ENCODE measurements at places on chromosomes 4 and X.

DNA sequence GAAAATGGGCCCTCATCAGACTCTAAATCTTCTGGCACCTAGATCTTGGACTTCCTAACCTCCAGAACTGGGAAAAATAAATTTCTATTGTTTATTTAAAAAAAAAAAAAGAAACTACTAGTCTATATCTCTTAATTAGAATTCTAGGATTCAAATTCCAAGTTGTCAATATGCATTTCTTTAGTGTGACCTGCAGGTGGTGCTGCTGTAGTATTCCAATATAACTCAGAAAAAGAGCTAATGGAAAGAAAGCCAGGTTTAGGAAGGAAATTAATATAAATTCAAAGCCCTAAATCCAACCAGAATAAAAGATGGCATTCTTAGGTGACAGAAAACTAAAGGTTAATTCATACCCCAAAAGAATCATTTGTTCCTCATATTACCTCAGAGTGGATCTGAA lies 80.0 kb upstream of the NALF2 start:
- DNase-seq: no peak

DNA sequence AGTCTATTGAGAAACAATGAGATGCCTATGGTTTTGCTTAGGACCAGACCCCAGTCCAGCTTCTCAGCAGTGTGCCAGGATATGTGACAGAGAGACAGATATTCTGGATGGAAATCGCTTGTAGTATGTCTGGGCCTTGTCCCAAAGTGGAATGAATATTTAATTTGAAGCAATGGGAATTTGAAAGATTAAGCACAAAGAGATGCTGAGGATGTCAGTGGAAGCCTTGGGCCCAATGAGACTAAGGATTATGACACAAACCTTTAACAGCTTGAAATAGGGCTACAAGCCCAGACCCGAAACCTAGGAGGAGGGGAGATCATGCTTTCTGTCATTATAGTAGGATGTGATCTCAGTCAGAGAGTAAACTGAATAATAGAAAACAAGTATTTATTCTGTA lies 459.2 kb downstream of the FAT4 start:
- no peak for DNase-seq

- peak; percentile 4 for DNase-seq
These were observed at the start of gene FSTL5 for GRCh38 chr4:162163892-162164759. FSTL5 (minus strand) TSS chr4:162164000; CDS start chr4:162111396, 52,604 bp downstream.

- no peak for DNase-seq
These were observed 184.3 kb upstream of the BMP3 start for GRCh38 chr4:80846210-80846609.

DNA sequence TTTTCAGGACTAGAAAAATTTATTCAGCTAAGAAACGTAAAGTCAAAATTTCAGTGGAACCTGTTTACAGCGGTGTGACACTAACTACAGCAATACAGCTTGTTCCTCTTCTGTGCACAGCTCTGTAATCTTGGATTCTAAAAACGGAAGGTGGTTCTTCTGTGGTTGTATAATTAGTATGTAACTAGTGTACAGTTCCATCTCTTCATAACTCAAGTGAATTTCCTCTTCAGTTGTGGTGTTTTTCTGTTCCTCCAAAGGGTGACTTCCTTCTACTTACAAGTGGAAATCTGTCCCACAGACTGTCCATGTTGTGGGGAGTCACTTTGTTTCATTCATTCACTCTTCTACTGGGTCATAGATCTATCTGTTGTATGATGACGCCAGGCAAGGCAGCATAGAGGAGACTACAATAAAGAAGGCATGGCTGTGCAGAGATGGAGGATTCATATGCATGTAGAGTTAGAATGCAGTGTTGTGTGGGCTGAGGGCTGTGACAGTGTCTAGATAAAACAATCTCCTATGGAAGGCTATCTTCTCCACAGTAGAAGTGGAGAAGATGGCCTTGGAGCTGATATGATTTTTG lies 5.4 kb downstream of the DAPP1 start:
- DNase-seq: no peak

DNA sequence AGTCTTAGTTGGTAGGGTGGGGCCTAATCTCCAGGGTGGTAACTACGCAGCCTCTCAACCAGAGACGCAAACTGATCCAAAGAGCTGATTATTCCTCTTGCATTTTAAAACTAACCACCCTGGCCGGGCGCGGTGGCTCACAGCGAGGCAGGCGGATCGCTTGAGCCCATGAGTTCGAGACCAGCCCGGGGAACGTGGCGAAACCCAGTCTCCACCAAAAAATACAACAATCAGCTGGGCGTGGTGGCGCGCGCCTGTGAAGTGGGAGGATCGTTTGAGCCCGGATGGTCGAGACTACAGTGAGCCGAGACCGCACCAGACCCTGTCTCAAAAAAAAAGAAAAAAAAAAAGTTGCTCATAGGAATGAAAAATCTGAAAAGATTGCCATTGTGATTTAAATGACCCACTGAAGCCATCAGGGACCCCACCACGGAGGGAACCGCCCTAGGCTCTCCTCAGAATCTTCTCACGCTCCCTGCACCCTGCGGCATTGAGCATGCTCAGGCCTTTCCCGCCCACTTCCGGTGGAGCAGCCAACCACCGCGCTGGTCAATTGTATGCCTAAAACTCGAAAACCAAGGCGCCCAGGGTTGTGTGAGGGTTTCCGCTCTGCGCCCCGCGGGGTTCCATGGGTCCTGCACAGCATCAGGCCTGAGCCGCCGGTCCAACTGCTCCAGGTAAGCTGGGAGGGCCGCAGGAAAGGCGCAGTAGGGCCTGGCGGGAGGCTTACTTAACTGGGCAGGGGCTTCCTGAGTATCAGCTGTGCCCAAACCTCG lies at the start of gene TRIM60:
Gene TRIM60, plus strand, starts transcription at position 564 of the 776 bp plus-strand sequence. CDS start 8,074 bp downstream, outside the sequence.
- no peak for DNase-seq

- no peak for DNase-seq
These were observed 310.7 kb downstream of the STK32B start for GRCh38 chr4:5361968-5362367.

DNA sequence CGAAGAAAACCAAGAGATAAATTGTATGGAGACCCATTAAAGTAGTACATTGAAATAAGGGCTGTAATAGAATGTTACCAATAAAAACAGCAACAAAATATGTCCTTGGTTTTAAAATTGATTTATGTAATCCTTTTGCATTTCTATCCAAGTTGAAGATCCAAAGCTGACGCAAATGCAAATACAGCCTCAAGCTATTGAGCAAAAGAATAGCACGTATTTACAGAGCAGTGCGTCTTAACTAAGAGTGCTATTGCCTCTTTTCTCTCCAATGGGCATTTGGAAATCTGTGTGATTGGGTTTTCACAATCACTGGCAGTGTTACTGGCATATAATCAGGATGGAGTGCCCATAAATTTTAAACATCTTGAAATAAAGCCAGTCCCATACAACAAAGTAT lies 417.4 kb downstream of the TLL1 start:
- peak; percentile 31 for DNase-seq

DNA sequence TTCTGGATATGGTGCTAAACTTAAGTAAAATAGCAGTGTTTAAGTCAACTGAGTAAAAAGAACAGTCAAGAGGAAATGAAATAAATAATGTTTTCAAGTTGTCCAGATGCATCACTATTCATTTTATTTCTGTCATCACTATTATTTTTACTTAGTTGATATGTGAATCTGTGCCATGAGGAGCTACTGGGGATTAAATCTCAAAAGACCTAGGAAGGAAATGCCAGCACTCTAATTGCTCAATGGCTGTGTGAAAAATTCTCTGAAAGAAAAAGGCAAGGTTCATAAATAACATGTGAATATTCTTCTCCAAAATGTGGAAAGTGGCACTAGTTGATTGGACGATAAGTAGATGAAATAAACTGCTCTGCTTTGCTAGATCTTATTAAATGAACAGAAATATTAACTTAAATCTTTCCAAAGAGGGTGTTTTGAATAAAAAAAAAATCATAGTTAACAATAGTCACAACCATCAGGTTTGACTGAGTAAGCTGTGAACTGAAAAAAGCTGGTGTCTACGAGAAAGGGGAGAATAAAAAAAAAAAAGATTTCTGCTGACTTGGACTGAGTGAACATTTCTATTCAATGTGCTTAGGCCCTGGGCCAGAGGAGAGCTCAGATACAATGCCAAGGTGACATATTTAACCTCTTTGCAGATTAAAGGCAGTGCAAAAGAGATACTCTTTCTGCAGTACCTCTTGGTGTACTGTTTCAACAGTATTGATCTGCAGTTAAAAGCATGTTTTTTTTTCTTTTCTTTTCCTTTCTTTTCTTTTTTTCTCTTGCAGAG lies 1.6 kb downstream of the SPARCL1 start:
- DNase-seq: no peak

DNA sequence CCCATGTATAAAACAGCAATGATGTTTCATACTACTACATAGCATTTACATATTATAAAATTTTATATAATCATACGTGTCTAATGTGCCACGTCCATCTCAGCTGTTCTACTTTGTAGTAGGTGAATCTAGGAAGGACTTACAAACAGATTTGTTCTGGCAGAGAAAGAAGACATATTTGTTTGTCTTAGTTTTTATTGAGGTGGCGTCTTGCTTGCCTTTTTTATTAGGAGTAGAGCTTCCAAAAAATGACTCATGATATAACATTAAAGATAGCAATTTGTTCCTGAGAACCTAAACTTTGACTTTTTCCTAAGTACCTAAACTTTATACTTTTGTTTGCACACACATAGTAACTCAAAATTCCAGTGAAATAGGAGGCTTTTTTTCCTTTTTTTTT lies 64.6 kb downstream of the CLDN22 start:
- no peak for DNase-seq

DNA sequence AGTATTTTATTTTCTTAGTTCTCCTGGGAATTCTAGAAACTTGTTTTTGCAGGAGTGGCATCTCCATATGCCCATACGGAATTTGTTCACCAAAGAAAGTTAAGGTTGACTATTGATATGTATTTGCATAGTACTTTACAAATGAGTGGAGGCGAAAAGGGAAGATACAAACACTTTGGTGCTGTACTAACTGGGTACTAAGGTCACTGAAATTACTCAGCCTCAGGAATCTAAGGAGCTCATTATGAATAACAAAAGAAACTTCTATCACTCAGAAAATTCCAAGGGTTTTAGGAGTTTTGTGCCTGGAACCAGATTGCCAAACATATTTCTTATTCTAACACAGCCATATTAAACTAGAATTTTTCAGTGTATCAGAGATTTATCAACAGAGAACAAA lies 27.4 kb upstream of the TMPRSS11B start:
- no peak for DNase-seq

DNA sequence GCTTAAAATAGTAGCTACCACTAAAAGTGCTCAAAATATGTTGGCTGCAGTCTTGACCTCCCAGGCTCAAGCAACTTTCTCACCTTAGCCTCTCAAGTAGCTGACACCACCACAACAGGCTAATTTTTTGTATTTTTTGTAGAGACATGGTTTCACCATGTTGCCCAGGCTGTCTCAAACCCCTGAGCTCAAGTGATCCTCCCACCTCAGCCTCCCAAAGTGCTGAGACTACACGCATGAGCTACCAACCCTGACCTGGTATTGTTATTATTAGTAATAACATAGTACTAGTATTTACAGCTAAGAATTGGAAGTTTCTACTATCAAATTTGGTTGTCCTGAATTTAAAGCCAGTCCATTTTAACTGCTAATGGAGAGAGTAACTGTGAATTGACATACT lies 18.0 kb downstream of the STAP1 start:
- DNase-seq: no peak

GRCh38 chr4:27088491-27088890 lies 227.8 kb downstream of the STIM2 start:
- no peak for DNase-seq

- DNase-seq: no peak
These were observed 3.8 kb upstream of the GRPR start for GRCh38 chrX:16119353-16120220.

- DNase-seq: no peak
These were observed 64.9 kb downstream of the CRMP1 start for GRCh38 chr4:5828005-5828391.

GRCh38 chr4:148051403-148051802 lies 319.5 kb downstream of the ARHGAP10 start:
- DNase-seq: no peak

- DNase-seq: no peak
These were observed 18.6 kb downstream of the ZCCHC4 start for GRCh38 chr4:25330905-25331808.

GRCh38 chr4:26566133-26566532 lies 17.8 kb upstream of the TBC1D19 start:
- no peak for DNase-seq

- DNase-seq: no peak
These were observed 991.3 kb upstream of the DIAPH2 start for GRCh38 chrX:95693365-95693764.

- DNase-seq: no peak
These were observed 20.4 kb downstream of the KIAA1210 start for GRCh38 chrX:119107206-119107605.

GRCh38 chr4:64559571-64559970 lies 150.3 kb upstream of the TECRL start:
- DNase-seq: no peak

DNA sequence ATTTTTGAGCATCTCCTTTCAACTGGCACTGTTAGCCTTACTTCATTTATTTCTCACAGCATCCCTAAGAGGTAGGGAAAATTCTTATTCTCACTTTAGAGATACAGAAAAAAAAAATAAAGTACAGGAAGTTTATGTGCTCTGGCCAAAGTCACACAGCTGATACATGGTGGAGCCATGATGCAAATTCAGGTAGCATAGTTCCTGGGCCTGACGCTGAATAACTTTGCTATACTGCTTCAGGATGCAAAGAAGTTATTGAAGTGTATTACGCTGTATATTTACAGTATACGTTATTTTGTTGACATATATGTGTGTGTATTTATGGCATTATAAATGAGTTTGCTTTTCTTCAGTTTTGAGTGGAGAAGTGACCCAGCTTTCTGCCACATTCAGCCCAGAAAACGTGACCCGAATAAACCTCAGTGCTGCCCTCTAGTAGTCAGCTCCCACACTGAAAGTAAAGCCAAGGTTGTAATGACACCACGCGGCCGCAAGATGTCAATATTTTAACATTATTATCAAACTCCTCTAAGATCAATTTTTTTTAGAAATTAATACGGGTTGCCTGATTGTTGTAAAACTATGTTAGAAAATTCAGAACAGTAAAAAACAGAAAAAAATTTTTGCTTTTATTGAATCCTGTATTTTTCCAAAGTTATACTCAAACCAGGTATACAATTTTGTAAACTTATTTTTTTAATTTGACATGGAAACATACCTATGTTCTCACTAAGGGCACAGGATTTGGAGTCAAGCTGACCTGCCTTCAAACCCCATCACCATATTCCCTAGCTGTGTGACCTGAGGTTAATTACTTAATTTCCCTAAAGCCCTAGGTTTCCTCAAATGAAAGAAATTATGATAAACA lies 3.8 kb upstream of the GUCY2F start:
- DNase-seq: peak; percentile 45

- no peak for DNase-seq
These were observed 60.9 kb downstream of the LEF1 start for GRCh38 chr4:108107729-108108382.

DNA sequence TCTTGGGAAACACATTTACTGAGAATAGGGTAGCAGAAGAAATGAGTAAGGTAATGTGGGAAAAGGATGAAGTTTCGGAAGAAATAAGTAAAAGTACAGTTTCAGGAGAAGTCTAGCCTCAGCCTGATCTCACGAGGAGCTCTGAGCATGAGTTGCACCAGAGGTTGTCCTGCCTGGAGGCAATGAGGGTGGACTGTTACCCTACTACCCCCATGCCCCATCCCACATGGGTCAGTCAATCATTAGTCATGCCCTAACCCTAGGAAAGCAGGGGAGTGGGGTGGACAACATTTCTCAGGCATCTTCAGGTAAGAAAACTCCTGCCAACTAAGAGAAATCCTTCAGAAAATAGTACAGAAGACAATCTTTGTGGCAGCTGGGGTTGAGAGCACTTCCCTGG lies 35.1 kb downstream of the HS3ST1 start:
- no peak for DNase-seq
